Common myeloid progenitor, CD34-positive (primary cell): ENCODE measurements at places on chromosomes 11 and 22.

- DNase-seq: no peak
Observed at GRCh38 chr11:105834461-105834860, 187.6 kb downstream of the MSANTD4 start.

- no peak for DNase-seq
Observed at GRCh38 chr11:78991681-78992080, 417.0 kb upstream of the NARS2 start.

DNA sequence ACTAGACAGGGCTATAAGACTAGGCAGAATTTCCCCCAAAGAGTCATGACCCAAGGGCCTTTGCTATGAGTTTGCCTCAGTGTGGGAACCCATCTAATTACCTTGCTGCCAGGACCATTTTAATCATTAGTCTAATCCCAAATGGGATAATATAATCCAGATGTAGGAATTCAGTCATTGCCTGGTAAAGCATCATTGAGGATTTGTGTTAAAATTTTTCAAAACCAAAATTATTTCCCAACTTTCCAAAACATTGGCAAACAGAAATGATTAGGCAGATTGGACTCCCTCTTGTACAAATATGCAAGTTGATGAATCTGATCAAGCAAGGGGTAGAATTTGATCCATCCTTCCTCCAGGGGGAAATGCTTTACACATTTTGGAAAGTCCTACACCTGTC is 16.2 kb upstream of the MMP13 start:
- DNase-seq: no peak

DNA sequence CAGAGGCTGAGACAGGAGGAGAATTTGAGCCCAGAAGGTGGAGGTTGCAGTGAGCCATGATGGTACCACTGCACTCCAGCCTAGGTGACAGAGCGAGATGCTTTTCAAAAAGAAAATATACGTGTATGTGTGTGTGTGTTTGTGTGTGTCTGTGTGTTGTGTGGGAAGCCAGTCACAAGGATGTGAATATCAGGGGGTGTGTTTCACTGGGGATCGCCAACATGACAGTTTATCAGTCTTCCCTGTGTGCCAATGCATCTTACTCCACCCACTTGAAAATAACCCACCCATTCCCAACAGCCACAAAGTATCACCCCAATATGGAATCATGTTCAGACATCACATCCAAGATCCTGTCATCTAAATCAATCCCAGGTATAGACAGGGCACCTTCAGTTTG is 10.4 kb upstream of the APOBEC3B start:
- DNase-seq: no peak

GRCh38 chr11:77121096-77121640 is 6.9 kb upstream of the MYO7A start:
- peak; percentile 43 for DNase-seq

GRCh38 chr11:119490253-119491006 is 67.5 kb upstream of the THY1 start:
- no peak for DNase-seq

DNA sequence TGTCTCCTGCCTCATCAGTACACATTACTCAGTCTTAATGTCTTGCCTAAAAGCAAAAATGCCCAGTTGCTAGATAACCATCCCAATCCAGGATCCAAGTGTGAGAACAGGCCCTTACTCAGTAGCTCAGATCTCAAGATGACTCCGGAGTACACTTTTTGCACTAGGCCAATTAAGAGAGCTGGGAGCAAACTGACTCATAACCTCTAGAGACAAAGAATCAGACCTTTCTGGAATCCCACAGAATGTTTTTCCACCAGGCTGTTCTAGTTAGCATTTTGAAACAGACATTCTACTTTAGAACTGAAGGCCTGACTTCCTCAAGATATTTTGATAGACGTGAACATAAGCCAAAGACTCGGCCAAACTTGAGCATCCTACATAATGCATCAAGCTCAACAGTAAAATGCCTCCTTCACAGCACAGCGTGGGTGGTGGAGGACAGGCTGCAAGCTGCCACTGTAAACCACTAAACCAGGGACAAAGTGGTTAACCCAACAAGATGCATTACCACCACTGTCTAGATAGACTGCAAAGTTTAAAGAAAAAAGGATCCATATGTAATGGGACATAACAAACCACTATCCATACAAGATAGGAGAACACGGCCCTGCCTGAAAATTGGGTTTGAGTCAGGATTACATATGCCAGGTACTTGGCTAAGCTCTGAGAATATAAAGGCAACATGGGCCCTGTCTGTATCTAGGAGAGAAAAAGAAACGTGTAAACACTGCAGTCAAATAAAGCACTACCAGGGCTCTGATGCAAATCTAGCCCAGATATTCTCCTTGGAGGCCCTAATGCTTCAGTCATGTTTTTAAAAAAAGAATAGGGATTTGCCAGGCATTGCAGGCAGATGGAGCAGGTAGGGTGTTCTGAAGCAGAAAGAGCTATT is 48.3 kb downstream of the MYH9 start:
- DNase-seq: no peak

DNA sequence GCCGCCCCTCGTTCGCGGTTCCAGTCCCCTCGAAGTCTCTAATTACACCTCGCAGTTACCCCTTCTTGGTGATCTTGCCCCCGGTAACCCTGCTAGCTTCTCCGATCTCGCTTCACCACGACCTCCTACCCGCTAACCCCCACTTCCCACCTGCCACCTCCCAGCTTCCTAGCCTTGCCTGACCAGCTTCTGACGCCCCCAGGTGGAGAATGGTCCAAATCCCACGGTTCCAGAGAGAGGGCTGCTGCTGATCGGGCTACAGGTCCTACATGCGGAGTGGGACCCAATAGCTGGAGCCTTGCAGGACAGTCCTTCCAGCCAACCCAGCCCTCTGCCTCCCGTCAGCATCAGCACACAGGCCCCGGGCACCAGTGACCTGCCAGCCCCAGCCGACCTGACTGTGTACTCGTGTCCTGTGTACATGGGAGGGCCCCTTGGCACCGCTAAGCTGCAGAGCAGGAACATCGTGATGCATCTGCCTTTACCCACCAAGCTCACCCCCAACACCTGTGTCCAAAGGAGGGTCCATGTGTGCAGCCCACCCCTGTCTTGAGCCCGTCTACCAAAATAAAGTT is 31.9 kb downstream of the RRP8 start:
- no peak for DNase-seq

DNA sequence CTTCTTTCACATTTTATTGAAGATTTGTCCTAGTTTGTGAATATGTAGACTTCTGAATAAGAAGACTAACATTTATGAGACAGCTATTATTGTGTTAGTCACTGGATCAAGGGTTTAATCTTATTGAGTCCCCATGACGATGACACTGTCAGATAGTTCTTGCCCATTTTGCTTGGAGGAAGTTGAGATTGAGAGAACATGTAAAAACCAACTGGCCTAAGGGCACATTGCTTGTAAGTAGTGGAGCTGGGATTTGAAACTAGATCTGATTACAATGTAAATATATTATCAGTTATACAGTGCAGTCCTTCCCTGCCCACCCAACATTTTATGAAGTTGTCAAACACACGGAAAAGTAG is 134.7 kb downstream of the HIPK3 start:
- DNase-seq: no peak

DNA sequence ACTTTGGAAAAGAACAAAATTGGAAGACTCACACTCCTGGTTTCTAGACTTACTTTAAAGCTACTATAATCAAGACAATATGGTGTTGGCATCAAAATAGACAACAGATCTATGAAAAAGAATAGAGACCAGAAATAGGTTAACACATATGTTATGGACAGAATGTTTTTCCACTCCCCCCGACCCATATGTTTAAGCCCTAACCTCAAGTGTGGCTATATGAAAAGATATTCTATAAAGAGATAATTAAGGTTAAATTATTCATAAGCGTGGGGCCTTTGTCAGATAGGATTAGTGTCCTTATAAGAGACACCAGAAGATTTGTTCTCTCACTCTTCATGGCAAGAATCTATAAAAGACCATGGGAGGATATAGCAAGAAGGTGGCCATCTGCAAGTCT is 440.0 kb downstream of the AASDHPPT start:
- no peak for DNase-seq
